ENCODE measurements at places on chromosomes 5 and 9. TPM values are rescaled to one million over a fixed set of nuclear protein-coding genes. Genes with fewer than 3 reads are reported as not detected.

GRCh38 chr9:124482431-124483031 is 24.7 kb downstream of the NR5A1 start:
- DNase-seq, result no peak

- DNase-seq, result peak; percentile 69
Observed at GRCh38 chr5:72093217-72093616, 14.1 kb upstream of the MAP1B start.

DNA sequence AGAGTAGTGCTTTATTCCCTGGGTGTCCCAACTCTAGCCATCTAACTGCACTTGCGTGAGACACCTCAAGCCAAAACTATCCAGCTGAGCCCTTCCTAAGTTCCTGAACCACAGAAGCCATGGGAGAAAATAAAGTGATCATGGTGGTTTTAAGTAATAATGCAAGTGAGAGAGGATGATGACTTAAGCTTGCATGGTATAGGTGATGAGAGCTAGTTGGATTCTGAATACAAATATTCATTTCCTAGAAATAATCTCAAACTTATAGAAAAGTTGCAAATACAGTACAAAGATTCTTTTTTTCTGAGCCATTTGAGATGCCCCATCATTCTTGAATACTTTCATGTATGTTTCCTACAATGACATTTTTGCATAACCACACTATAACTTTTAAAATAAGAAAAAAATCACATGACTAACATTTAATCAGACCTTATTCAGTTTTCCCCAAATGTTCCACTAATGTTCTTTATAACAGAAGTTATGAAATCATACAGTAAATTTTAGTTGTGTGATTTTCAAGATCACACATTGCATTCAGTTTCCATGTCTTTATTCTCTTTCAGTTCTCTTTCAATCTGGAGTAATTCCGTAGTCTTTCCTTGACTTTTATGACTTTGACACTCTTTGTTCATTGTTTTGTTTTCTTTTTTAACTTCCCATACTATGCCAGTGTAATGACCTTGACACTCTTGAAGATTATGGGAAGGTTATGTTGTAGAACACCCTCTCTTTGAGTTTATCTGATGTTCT is 5.5 kb upstream of the AK3 start:
- no peak for DNase-seq

- no peak for DNase-seq
Observed at GRCh38 chr9:130480673-130481072, 35.9 kb downstream of the ASS1 start.

DNA sequence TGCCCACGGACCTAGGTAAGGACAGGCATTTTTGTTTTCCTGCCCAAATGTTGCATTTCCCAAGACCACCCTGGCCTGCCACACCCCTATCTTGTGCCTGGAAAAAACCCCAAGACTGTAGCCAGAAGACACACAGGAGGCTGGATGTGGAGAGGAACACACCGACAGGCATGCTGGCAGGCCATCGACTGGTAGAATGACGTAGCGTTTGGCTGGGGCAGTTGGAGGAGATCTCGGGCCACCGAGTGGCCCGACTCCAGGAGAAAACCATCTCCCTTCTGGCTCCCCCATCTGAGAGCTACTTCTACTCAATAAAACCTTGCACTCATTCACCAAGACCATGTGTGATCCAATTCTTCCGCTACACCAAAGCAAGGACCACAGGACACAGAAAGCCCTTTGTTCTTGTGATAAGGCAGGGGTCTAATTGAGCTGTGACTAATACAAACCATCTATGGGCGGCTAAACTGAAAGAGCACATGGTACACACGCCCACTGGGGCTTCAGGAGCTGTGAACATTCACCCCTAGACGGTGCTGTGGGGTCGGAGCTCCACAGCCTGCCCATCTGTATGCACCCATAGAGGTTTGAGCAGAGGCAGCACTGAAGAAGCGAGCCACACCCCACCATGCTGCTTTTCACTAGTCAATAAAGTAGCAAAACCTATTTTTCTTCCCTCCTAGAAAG is 38.9 kb upstream of the N4BP3 start:
- DNase-seq, result no peak

The P4HA2 gene
- 190 TPM for total RNA-seq

The IL7R gene
- not detected for total RNA-seq

DNA sequence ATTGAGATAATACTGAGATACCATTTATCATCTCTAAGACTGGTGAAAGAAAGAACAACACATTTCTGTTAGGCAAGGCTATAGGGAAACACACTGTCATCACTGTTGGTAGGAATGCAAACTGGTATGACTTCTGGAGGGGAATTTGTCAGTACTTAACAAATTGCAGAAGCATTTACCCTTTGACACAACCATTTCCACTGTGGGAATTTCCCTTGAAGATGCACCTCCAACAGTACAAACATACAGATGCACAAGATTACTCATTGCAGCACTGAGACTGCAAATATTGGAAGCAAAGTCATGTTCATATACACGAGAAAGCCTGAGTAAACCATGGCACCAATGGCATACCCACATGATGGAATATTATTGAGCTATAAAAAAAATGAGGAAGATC is 17.6 kb downstream of the GM2A start:
- DNase-seq, result peak; percentile 67

The OLFML2A gene
- 6.3 TPM for total RNA-seq

Measured in bronchial epithelial cell (primary cell).